ENCODE measurements at places on chromosomes 12 and 14. TPM values are rescaled to one million over a fixed set of nuclear protein-coding genes. Genes with fewer than 3 reads are reported as not detected.

TAS2R50 gene
- total RNA-seq, result 2.0 TPM

SERPINA1 gene
- total RNA-seq, result 0.16 TPM

GPR132 gene
- 31.8 TPM for total RNA-seq

ABCC9 gene
- 0.02 TPM for total RNA-seq

RNASE2 gene
- not detected for total RNA-seq

SLC2A13 gene
- total RNA-seq, result 2.4 TPM

ACSS3 gene
- total RNA-seq, result not detected

VPS33A gene
- total RNA-seq, result 30.0 TPM

GLI1 gene
- total RNA-seq, result 2.2 TPM

Measured in T-helper 2 cell treated with Interferon-gamma antibody and Interleukin-4, amounts not matched to agents 100 ng/mL and 5 ng/mL, for 36 hours (primary cell).